ENCODE measurements at places on chromosomes 7 and 10. TPM values are rescaled to one million over a fixed set of nuclear protein-coding genes. Genes with fewer than 3 reads are reported as not detected.

The MMD2 gene
- not detected for total RNA-seq

The HOXA7 gene
- total RNA-seq, result 8.3 TPM

The ASB4 gene
- total RNA-seq, result 0.06 TPM

The OPN4 gene
- not detected for total RNA-seq

The PRLHR gene
- total RNA-seq, result not detected

The UNCX gene
- not detected for total RNA-seq

The POT1 gene
- 28.9 TPM for total RNA-seq

The TFPI2 gene
- total RNA-seq, result 208 TPM

The DOCK4 gene
- total RNA-seq, result 6.3 TPM

The FOXP2 gene
- 0.71 TPM for total RNA-seq

GRCh38 chr10:126196281-126196680, 192.0 kb downstream of the ADAM12 start:
- DNase-seq, result no peak

- DNase-seq, result no peak
These were observed 36.6 kb downstream of the KCNH2 start for GRCh38 chr7:150941351-150942000.

GRCh38 chr10:52379287-52379686, 65.2 kb downstream of the DKK1 start:
- no peak for DNase-seq

DNA sequence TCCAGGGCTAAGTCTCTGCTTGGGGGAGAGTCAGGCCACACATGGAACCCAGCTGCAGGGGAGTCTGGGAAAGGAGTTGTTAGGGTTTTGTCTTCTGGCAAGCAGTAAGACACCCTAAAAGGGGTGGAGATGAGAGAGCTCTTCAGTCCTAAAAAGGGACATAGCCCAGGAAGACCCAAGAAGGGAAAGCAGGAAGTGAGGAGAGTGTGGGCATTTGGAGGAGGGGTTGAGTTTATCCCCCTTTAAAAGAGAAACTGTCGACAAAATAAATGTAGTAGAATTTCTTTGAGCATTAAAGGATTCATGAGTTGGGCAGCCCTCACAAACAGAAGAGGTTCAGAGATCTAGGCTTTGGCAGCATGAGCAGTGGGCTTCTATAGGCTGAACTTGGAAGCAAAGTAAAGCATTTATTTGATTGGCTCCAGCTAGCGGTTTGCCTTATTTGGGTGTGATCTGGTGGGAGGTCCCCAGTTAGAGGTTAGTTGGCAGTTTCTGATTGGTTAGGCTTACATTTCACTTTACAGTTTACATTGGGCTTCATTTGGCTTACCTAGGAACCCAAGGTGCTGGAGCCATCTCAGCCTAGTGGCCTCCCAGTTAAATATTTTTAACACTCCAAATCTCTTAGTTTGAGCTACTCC, 246.7 kb downstream of the CAMK1D start:
- DNase-seq, result no peak

DNA sequence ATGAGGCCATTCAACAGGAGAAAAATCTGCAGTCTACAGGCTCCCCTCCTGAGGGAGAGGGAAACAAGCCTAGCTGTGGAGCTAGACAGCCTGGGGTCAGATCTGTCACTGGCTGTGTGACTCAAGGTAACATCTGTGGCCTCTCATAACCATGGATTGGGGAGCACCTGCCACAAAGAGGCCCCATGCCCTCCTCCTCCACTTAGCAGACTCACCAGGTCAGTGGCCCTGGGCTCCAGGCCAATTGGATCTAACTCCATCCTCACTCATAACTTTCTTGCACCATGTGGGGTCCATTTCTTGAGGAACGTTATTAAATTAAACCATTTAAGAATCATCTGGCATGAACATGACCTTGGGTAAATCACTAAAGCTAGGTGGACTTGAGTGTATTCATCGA, 1.8 kb downstream of the GDF10 start:
- DNase-seq, result no peak

DNA sequence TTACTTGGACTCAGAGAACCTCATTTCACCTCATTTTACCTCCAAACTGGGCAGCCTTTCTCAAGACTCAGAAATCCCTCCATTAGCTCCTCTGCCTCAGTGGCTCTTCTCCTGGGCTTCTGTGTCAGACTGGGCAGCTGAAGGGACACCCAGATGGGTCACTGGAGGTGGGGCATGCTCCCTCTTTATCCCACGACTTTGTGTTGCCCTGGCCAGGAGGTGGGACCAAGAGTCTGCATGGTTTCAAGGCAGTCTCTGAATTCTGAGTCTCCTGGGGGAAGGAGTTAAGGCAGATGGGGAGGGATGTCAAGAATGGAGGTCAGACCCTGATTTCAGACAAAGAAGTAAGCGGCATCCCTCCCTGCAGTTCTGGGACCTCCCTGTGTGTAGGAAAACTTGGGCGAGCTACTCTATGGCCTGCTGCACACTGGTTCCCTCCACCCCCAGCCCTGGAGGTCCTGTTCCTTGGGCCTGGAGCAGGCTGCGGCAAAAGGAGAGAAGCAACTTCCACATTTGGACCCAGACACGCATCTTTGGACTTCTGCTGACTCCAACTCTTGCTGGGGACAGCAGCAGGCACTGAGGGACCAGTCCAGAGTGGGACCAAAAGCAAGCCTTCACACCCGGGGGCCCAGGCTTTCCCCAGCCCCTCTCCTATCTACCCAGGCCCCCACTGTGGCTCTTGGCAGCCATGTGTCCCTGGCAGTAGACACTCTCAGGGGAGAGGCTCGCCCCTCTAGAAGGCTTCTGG, 10.8 kb downstream of the POLL start:
- no peak for DNase-seq

- DNase-seq, result no peak
These were observed 129.4 kb downstream of the RGS10 start for GRCh38 chr10:119413093-119413453.

- DNase-seq, result peak; percentile 13
These were observed 249.7 kb downstream of the CREB5 start for GRCh38 chr7:28661826-28662595.

- no peak for DNase-seq
These were observed 26.9 kb downstream of the SPOCK2 start for GRCh38 chr10:72061491-72061890.

DNA sequence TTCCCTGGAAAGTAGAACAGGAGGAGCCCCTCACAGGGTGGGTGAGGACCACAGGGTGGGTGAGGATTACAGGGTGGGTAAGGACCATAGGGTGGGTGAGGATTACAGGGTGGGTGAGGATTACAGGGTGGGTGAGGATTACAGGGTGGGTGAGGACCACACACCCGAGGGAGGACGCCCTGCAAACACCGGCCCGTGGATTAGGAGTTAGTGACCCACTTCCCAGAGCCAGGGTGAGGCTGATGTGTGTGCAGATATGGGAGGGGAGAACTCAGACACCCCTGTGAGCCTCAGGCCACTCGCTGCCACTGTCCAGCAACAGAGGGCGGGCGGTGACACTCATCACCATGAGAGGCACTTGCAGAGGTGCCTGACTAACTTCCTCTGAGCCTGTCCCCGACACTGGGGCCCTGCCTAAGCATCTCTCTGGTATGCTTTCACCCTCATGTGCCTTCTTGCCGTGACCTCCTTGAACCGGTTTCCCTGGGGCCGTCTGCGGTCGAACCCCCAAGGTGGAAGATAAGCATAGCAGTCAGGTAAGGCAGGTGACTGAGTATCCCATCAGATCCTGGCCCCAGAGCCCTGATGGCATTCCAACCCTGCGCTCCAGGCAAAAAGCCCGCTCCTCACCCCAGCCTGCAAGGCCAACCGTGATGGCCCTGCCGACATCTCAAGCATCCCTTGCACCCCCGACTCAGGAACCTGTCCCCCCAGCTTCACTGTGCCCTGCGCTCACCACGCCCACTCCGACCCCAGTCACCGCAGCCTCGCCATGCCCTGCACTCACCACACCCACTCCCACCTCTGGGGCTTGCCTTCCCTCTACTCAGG, 74.1 kb downstream of the FAM53B start:
- no peak for DNase-seq

- no peak for DNase-seq
These were observed 88.0 kb upstream of the ADAM12 start for GRCh38 chr10:126476246-126476645.

DNA sequence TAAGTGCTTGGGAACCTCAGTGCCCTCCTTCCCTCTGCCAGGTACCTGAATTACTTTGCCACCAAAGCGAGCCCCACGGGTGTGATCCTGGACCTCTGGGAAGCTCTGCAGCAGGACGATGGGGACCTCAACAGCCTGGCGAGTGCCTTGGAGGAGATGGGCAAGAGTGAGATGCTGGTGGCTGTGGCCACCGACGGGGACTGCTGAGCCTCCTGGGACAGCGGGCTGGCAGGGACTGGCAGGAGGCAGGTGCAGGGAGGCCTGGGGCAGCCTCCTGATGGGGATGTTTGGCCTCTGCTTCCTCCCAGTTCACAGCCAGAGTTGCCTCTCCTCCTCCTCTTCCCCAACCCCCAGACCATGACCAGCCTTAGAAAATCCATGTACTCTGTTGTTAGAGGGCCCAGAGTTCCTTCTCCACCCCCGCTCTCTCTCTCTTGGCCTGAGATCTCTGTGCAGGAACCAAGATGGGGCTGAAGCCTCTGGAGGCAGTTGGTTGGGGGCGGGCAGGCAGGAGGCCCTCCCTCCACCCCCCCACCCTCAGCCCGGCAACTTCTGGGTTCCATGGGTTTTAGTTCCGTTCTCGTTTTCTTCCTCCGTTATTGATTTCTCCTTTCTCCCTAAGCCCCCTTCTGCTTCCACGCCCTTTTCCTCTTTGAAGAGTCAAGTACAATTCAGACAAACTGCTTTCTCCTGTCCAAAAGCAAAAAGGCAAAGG, 19.8 kb upstream of the SLC29A3 start:
- DNase-seq, result no peak

DNA sequence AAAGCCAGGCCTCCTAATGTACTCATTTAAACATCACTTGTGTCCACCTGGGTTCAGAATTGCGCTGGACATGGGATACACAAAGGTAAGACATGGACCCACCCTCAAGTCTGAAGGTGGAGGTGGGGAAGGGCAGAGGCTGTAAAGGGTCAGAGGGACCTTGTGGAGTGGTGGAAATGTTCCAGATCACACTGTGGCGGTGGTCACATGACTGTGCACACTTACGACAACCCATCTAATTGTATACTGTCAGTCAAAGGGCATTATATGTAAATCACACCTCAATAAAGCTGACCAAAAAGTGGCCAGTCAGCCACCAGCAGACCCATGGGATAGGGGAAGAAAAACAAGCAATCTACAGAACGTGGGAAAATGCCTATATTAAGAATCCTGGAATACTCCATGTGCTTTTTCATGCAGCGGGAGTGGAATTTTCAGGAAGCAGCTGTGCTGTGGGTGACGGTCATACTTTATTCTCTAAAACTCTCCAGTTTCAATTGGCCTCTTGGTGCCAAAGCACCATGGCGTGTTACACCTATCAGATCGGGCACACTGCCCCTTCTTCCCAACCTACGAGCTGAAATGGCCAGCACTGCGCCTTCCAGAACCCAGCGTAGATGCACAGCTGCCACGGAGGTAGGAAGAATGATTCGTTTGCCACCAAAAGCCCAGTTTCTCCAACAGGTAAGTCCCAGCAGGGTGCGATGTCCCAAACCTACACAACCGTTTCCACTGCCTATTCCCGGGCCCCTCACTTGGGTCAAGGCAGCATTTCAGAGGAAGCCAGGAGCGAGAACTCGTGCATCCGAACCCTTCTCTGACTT, 69.8 kb downstream of the PRKAG2 start:
- DNase-seq, result peak; percentile 63

DNA sequence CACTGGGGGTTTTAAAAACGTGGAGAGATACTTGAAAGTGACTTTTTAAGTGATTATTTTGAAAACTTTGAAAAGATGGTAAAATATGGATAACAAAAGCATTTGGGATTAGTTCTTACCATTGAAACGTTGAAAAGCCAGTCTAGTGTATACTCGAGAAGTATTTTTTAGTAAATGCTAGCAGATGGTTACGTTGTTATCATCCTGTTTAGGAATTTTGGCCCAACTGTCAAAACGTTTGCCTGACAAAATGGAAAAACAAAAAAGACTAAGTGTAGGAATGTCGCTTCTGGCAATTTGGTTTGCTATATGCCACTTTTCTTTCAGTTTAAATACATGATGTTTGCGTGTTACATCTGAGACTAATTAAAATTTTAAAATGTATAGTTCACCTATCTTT, 1.2 kb downstream of the RBM33 start:
- DNase-seq, result no peak

GRCh38 chr10:80100116-80100515, 21.7 kb downstream of the TMEM254 start:
- DNase-seq, result no peak

DNA sequence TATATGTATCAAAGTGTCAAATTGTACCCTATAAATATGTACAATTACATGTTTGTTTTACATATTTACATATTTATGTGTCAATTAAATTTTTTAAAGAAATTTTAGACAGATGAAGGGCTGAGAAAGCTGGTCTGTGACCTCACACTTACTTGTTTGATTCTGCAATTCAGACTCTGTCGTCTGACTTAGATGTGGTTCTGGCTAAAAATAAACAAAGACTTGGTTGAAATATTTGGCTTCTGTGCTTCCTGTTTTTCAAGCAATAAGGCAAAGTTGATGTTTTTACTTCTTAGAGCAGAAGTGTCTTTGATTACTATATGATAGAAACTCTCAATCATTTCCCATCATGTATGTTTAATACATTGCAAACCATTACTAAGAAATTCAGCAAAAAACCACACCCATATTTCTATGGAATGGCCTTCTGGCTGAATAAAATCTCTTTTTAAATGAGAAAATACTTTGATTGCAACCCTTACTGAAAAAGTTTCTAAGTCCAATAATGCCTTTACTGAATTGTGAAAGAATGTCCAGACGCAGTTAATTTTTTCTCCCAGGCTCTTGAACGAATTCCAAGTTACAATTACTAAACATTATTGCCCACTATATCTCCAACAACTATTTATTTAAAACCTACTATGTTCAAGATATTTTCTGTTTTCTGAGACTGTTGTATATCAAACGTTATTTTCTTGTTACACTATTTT, 59.5 kb upstream of the PRKG1 start:
- peak; percentile 25 for DNase-seq

GRCh38 chr10:74432841-74433594, 282.0 kb downstream of the ADK start:
- peak; percentile 14 for DNase-seq
